NCI-H1092 (cell line): ENCODE measurements at places on chromosomes 7 and 10.
A peak's percentile ranks its signal among the peaks of the same experiment; 100 is the strongest.

GRCh38 chr7:18529239-18529638, 33.7 kb downstream of the HDAC9 start:
- no peak for DNase-seq

DNA sequence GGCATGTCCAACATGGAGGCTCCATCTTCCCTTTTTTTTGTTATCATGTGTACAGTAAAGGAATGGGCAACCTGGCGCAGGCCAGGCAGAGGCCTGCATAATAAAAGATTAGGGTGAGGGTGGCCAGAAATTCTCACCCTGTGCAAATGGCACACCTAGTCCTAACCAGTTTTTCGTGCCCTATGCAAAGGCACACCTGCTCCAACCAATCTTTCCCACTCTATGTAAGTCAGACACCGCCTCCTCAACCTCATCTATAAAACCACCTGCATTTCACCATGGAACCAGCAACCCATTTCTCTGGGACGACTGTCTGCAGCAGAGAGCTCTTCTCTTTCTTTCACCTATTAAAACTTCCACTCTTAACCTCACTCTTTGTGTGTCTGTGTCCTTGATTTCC, 16.1 kb downstream of the TBATA start:
- no peak for DNase-seq

- DNase-seq = no peak
Observed at GRCh38 chr10:97590082-97590747, 694 bp downstream of the C10orf62 start.

GRCh38 chr7:84720456-84721097, 466.3 kb downstream of the SEMA3D start:
- no peak for DNase-seq

GRCh38 chr10:80503584-80504157, 34.0 kb upstream of the SH2D4B start:
- DNase-seq = no peak

DNA sequence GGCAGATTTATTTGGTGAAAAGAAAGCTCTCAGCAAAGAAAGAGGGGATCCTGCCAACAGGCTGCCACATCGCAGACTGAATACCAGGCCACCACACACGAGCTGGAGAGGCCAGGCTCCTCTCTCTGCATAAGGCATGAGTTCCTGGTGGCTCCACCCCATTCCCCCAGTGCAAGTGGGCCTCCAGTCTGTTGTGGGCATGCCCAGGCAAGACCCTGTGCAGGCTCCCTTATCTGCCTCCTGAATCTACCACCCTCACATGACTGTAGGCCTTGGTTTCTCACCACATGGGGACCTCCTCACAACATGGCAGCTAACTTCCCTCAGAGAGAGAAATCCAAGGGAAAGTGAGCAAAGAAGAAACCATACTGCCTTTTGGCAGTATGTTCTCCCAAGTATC, 26.7 kb upstream of the CUL1 start:
- no peak for DNase-seq

DNA sequence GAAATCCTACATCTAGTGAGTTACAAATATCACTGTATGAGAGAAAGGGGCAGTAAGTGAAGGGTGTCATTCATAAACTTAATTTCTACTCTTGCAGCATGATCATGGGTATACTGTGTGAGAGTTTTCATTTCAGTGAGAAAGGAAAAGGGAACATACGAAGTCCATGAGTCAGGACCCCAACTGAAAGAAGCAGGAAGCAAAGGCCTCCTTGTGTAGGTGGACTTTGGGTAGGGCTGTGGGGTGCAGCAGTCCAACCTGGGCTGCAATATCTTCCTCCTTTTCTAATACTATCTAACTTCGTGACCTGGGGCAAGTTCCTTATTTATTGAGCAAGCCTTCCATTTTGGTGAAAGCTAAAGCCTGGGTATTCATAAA, 248.2 kb upstream of the TCF7L2 start:
- no peak for DNase-seq

GRCh38 chr10:26890956-26891355, 30.2 kb upstream of the ABI1 start:
- DNase-seq = peak; percentile 24
